Caki2 (cell line): ENCODE measurements at places on chromosomes 6 and 20.

GRCh38 chr6:47277702-47278101 lies 32.0 kb downstream of the TNFRSF21 start:
- DNase-seq = no peak

DNA sequence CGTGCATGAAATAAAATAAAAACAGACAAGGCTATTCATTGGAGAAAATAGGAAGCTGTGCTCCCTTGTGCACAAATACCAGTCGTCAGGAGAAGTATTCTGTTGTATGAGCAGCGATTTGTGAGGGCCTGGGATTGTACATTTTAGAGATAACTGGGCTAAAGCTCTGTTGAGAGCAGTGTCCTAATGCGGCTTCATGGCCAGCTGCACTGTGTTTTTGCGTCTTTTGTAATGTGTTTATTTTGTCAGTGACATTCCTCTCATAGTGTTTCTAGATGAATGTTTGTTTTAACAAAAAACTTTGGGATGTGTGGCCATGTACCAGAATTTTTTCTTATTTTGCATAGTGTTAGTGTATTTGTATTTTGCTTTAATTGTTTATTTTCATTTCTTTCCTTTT lies 14.8 kb downstream of the ERMARD start:
- no peak for DNase-seq

DNA sequence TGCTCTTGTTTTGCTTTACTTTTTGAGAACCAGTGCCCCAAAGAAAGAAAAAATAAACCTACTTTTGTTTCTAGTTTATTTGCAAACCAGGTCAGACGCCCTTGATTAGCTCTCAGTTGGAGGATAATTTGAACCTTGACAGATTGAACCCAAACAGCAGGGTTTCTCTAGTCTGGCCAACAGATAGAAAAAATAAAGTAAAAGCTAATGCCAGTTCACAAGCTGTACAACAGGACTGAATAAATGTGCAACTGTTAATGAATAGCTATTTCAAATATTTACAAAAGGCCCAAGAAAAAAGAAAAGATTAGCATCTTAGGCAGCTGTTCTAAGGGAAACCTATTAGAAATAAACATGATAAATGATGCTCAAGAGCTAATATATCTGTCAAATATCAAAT lies 331.8 kb downstream of the CDKAL1 start:
- peak; percentile 51 for DNase-seq

GRCh38 chr6:167995302-167995701 lies 2.2 kb upstream of the KIF25 start:
- no peak for DNase-seq

DNA sequence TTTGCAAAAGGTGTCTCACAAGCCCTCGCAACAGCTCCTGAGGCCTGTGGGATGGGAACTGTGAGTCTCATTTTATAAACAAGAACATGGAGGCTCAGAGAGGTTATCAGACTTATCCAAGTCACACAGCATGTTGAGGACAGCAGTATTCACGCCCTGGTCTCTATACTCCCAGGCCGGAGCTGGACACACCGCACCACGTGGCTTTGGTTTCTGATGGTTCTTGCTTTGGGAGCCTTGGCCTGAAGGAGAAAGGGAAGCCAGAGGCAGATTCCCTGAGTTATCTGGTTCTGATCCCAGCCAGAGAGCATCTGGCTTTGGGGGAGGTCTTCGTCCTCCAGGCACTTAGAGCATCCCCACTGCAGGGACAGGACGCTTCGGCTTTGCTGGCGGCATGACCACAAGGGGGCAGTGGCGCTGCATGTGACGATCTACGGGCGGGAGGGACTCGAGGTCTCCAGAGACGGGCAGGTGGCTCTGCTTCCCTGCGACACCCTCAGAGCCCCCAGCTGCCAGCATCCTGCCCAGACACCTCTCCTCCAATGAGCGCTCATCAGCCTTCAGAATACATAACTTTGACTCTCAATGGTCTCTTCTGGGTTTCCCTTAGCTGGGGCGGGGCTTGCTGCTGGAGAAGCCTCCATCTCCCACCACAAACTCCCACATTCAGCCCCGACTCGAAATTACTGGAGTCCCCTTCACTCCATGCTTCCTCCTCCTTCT lies 51.4 kb upstream of the SAYSD1 start:
- peak; percentile 59 for DNase-seq

DNA sequence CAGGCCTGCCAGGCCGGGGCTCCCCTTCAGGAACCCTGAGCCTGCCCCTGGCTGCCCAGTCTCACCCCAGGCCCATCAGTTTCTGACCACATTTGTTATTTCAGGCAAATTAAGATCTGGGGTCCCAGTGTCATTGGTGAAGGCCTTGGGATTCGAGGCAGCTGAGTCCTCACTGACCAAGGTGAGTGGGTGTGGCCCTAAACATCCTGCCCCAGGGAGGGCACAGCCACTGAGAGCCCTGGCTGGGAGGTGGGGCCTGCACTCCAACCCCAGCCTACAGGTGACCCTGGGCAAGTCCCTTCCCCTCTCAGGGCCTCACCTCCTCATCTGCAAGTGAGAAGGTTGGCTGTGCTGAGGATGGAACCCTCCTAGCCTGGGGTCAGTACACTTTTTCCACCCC lies 23.8 kb downstream of the BPIFB1 start:
- DNase-seq = no peak

DNA sequence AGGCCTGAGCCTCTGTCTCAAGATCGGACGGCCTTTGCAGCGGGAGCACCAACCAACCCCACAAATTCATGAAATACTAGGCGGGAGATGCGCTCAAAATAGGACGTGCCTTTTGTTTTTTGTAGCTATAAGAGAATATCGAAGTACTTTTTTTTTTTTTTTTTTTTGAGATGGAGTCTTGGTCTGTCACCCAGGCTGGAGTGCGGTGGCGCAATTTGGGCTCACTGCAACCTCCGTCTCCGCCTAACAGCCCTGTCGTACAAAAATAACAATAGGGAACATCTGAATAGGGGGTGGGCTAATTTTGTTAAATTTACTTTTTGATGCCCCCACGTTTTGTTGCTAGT lies 5.9 kb upstream of the TUBB2A start:
- DNase-seq = peak; percentile 52

GRCh38 chr6:14674867-14675648 lies 557.5 kb downstream of the CD83 start:
- no peak for DNase-seq
